NCI-H748 treated with DMSO at 0.1 percent for 48 hours (cell line): ENCODE measurements at places on chromosomes 2 and 18.

GRCh38 chr2:160609346-160609745, 115.7 kb upstream of the RBMS1 start:
- DNase-seq = no peak

DNA sequence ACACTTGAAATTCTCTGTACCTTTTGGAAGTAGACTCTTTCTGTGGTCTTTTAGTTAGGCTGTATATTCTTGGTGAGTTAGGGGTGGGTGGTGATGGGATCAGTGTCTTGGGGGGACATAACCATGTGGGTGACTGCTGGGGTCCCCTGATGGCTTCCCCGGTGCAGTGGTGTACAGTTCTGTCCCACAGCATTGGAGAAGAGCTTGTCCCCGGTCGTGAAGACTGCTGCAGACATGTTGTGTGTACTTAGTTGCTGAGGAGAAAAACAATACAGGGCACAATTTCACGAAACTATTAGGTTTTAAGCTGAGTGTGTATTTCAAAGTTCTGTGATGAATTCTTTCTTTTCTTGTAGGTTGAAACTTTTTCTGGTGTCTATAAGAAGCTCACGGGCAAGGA, 5.4 kb downstream of the RPS7 start:
- DNase-seq = no peak

- DNase-seq = no peak
Measured at GRCh38 chr2:40886655-40887054, 434.8 kb upstream of the SLC8A1 start.

DNA sequence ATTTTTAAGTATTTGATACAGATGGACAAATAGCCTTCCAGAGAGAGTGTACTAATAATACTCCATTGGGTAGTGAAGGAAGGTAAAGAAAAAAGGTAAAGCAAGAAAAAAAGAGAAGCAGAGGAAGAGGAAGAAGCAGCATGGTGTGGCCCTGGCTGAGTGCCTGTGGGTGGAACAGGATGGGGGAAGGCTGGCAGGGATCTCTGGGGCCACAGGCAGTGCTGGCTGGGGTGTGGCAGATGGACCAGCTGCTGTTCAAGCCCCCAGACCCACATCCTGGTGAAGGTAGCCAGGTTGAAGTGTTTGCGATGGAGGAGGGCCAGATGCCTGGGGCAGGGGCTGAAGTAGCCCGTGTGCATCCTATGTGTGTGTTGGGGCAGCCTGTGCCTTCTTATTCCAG, 79.0 kb downstream of the DYSF start:
- no peak for DNase-seq

DNA sequence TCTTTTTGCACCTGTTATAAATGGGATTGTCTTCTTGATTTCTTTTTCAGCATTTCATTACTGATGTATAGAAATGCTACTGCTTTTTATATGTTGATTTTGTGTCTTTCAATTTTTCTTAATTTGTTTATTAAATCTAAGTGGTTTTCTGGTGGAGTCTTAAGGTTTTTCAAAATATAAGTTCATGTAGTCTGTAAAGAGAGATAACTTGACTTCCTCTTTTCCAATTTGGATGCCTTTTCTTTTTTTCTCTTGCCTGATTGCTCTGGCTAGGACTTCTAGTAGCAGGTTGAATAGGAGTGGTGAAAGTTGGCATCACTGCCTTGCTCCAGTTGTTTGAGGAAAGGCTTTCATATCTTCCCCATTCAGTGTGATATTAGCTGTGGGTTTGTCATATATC, 28.6 kb upstream of the GALNT5 start:
- DNase-seq = no peak

DNA sequence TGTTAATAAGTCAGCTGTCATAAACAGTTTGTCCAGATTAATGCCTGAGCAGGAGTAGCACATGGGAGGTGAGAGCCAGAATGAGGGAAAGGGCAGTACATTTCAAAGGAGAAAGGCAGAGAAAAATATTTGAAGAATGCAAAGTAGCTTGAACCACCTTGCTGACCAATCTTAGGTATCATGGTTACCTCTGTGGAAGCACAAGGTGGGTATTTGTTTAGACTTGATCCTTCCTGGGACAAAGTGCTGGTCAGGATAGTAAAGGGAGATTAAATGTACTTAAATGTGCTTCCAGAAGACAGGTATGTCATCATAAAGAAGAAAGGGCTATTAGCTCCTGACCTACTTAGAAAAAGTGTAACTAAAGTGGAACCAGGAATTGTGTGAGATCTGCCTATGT, 105.0 kb downstream of the LRRTM1 start:
- DNase-seq = no peak

GRCh38 chr2:112805542-112805941, 21.2 kb upstream of the IL1A start:
- DNase-seq = no peak

DNA sequence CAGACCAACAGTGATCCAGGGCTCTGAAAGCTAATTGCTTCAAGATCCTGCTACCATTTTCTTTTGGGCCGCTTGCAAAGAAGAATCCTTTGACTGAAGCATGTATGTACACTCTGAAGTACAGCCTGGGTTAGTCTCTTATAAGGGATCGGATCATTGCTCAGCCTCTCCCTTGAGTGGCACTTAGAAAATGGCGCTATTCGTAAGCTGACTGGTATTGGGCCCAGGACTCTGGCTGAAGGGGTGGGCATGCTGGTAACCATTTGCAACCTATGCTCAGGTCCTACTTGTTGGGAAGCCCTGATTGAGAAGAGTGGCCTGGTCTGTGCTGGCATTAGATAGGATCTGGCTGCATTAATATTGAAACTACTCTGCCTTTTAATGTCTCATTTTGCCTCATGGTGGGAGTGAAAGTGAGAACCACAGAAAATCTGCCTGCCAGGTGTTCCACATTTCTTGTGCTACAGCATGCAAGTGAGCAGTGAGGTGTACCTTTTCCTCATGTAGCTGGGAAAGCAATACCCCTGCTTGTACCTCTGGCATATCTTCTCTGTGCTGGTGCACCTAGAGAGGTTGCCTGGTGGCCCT, 661 bp upstream of the MGAT5 start:
- DNase-seq = no peak
